Ascending aorta (tissue), 2 donors: ENCODE measurements at places on chromosomes 1 and 21. TPM values are rescaled to one million over a fixed set of nuclear protein-coding genes. Genes with fewer than 3 reads are reported as not detected.

GRCh38 chr1:183090391-183091006 lies 67.3 kb downstream of the LAMC1 start:
- peak; percentile 71 for DNase-seq

GRCh38 chr1:232508130-232508701 lies 121.7 kb downstream of the SIPA1L2 start:
- no peak for DNase-seq

Gene FCGR3A
- total RNA-seq: 8.8 TPM

Gene SPATA45
- not detected for total RNA-seq

GRCh38 chr1:10424034-10424433 lies 6.2 kb upstream of the CENPS start:
- no peak for DNase-seq

Gene TFB2M
- total RNA-seq: 1.6 TPM

GRCh38 chr1:15406614-15407559 lies 2.8 kb upstream of the EFHD2 start:
- DNase-seq: no peak

GRCh38 chr1:244757091-244757939 lies 78.1 kb upstream of the COX20 start:
- no peak for DNase-seq

DNA sequence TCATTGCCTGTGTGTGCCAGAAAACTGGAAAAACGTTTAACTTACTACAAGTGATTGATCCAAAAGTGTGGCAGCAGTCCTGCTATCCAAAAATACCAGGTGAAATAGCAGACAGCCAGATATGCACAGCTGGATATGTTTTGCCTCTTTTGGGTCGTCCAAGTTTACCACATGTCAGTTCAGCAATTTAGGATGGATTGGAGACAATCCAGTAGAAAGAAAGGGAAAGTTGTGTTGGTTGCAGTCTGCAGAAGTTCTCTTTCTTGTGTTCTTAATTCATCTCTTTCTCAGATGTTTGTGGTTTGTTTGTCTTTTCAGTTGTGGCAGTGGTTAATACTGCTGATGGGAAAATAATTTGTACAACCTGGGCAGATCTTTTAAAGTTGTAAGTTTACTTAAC lies 645.0 kb downstream of the PTPRC start:
- no peak for DNase-seq

DNA sequence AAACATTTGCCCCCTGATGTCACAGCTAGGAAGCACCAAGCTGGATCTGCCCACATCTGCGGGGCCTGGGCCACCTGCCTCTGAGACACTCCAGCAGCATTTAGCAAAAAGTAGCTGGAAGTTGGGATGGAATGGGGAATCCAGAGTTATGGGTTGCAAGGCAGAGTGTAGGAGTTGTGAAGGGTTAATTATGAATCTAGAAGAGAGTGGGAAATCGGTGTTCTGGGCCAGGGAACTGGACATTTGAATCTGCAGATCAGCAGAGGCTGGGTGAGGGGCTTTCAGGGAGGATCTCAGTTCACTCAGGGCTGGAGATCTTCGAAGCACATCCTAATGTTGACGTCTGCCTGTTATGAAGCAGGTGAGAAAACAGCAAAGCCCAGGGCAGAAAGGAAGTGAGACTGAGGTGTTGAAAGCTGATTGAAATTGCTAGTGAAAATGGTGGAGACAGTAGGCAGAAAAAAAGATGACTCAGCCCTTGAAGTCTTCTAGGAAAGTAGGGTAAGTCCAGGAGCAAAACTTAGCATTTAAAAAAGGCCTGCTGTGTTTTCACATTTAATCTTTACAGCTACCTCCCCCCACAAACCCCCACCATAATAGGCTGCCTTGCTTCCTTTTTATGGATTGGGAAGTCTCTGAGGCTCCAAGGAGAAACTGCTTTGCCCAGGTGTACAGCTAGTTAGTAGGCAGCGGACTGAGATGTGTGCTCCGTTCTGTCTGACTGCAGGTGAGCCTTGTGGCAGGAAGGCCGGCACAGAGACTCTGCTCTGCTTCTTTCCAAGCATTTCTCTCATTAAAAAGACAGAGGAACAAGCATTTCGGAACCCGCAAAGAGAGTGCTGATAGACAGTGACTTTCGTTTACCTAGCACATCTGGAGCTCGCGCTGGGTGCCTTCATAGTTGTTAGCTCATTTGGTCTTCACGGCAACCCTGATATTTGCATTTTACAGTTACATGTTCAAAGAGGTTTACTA lies 7.2 kb downstream of the VANGL1 start:
- DNase-seq: no peak

- DNase-seq: no peak
These were observed 596.4 kb upstream of the ZRANB2 start for GRCh38 chr1:71676979-71677925.

DNA sequence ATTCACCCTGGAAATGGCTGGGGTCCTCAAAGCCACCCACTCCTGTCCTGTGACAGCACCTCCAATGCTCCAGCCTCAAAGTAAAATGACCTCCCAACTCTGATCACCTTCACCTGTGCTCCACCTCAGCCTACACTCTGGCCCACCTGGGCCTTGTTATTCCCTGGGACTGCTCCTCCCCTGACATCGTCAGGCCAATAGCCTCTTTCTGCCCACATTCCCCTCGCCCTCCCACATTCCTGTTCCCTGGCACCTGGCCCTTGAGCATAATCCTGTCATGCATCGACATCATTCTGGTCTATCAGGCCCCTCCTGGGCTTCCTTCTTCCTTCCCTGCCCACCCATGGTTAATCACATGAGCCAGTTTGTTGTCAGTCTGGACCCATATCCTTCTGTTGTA lies 13.2 kb upstream of the BCAR3 start:
- peak; percentile 61 for DNase-seq

GRCh38 chr1:159798893-159799292 lies 3.3 kb upstream of the FCRL6 start:
- peak; percentile 75 for DNase-seq

Gene SELENON
- total RNA-seq: 208 TPM

DNA sequence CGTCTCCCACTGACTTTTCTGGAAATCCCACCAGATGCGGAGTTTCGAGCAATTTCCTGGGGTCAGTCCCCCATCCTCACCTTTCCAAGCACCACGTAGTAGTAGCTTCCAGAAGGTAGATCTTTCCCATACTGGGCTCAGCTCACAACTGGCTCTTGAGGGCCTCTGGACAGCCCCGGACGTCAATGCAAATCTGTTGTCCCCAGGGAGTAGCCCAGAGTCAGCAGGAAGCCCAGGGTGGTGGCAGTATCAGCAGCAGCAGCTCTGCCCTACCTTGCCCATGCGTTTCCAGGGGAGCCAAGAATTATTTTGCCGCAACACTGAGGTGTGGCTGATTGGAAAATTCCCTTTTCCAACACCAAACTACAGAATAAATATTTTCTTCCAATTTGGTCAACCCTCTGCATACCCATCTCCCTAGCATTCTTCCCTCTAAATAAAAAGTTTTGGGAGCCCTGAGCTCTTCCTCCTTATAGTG lies 70.3 kb downstream of the CD46 start:
- peak; percentile 65 for DNase-seq

DNA sequence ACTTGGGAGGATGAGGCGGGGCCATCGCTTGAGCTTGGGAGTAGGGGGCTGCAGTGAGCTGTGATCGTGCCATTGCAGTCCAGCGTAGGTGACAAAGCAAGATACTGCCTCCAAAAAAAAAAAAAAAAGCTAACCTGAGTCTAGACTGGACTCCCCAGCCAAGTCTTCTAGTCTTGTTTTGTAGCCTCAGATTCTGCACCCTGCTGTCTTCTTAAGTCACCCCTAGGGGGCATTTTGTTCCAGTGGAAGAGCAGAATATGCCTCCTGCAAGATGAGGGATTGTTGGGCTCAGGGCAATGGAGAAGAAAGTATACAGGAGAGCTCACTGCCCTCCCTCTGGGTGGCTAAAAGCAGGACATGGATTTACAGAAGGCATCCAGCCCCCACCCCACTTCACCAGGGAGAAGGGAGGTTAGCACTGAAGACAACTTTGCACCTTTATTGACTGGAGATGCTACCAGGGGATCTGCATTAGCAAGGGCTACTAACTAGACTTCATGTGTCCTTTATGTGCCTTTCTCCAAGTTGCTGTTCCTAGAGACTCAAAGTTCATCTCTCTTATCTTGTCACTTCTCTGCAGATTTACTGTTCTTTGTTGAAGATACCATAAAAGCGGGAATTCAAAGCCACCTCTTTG lies 15.3 kb upstream of the RNF187 start:
- no peak for DNase-seq

DNA sequence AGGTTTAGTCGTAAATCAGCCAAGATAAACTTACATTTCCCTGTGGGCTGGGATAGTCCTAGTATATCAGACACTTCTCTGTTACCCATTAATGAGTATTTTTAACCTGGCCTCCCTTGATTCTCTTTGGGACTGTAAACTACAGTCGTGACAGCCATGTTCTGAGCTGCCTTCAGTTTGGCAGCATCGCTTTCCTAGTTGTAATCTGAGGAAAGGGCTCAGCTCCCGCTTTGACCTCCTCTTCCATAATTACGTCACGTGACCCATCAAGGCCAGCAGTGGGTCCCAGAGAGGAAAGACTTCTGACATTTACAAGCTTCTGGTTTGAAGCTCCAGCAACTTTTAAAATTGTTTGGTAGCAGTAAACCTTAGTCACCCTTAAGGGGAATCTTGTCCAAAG lies 34.6 kb upstream of the MTR start:
- no peak for DNase-seq

- DNase-seq: no peak
These were observed 51.2 kb upstream of the TIAM1 start for GRCh38 chr21:31395268-31395667.

Gene KCNJ15
- 17.5 TPM for total RNA-seq

- no peak for DNase-seq
These were observed 62.8 kb downstream of the DYRK1A start for GRCh38 chr21:37429356-37429755.

Gene FAM72A
- 0.75 TPM for total RNA-seq

- DNase-seq: no peak
These were observed 362.2 kb downstream of the SRGAP2C start for GRCh38 chr1:121546830-121547591.

GRCh38 chr1:32307324-32307723 lies 15.4 kb downstream of the HDAC1 start:
- no peak for DNase-seq

GRCh38 chr1:21220815-21221214 lies 44.1 kb upstream of the EIF4G3 start:
- no peak for DNase-seq

GRCh38 chr21:32190493-32191144 lies 88.2 kb downstream of the MIS18A start:
- DNase-seq: no peak

- no peak for DNase-seq
These were observed 325.8 kb downstream of the KIF26B start for GRCh38 chr1:245480393-245481120.

Gene RHBG
- not detected for total RNA-seq

DNA sequence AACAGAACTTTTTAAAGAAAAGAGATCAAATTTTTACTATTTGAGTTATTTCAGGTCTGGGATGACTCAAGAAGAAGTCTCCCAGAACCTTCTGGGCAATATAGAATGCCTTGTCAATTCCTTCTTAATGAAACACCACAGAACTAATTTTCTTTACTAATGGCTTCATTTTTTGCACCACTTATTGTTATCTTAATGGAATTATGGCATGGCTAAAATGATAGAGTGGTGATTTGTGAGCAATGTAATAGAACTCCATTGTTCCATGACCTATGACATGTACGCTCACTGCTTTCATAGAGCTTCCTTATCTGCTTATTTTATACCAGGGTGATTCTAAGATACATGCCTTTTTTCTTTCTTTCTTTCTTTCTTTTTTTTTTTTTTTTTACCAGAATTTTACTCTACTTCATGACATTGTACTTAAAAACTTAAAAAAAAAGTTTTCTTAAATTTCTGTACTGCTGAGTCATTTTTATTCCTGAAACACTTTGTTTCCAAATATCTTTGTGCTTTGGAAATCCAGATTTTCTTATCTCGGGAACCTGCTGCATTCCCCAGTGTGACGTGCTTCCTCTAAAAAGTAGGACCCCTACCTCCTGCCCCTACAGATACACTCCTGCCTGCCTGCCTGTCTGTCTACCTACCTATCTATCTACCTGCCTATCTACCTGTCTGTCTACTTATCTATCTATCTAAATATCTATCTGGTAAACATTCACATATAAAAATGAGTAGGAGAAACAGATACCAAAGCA lies 284.9 kb downstream of the PBX1 start:
- no peak for DNase-seq

GRCh38 chr1:201694608-201695335 lies 134.2 kb upstream of the IPO9 start:
- DNase-seq: no peak

- peak; percentile 88 for DNase-seq
These were observed 112.8 kb downstream of the MRPS6 start for GRCh38 chr21:34186109-34186719.

GRCh38 chr21:25062061-25062460 lies 545.2 kb downstream of the MRPL39 start:
- no peak for DNase-seq

- DNase-seq: no peak
These were observed 96.5 kb downstream of the HMGB4 start for GRCh38 chr1:33960188-33960895.

- DNase-seq: no peak
These were observed 746 bp upstream of the POFUT2 start for GRCh38 chr21:45288441-45288841.

DNA sequence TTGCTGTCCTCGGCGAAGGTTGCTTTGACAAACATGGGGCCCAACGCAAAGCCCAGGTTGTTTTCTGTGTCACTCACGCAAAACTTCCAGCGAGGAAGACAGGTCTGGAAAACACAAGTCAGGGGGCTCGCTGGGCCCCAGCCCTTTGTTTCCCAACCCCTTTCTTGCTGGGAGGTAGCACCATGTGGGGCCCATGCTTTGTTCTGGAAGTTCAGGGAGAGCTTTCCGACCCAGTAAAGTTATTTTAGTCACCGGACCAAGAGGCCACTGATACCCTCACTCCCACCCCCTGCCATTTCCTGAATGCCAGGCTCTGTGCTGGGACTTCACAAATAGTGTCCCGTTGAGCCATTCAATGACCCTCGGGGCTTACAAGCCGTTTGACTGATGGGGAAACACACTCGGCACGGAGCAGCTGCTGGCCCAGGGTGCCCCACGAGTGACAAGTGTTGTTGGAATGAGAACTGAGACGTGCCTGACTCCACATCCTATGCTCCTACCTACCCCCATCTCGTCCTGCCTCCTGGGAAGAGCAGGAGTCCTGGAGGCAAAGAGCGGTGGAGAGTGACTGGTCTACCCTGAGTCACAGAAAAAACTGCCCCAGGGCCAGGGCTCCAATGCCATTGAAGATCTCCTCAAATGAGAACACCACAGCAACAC lies 52.0 kb downstream of the ECE1 start:
- no peak for DNase-seq

- no peak for DNase-seq
These were observed 16.6 kb upstream of the CACYBP start for GRCh38 chr1:174982971-174983689.

GRCh38 chr1:20093940-20094391 lies 24.0 kb downstream of the PLA2G5 start:
- no peak for DNase-seq

- DNase-seq: no peak
These were observed 148.7 kb upstream of the ATP1B1 start for GRCh38 chr1:168957818-168958217.
